Large intestine (tissue), 12 donors: ENCODE measurements at places on chromosomes 7 and 10. TPM values are rescaled to one million over a fixed set of nuclear protein-coding genes. Genes with fewer than 3 reads are reported as not detected.
A peak's percentile ranks its signal among the peaks of the same experiment; 100 is the strongest.

Gene CRHR2
- polyA plus RNA-seq = 0.31 TPM

DNA sequence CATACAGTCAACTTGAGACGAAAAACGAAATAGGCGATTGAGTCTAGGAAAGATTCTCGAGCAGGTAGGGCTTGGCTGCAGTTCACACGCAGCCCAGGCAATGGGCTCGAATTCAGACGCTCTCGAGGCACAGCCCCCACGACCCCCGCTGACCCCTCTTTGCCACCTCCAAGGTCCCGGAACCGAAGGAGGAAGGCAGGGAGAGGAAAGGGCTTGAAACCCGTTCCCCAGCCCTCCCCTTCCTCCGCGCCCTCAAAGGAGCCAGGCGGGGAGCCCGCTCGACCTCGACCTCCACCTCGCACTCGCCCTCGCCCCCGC lies 441 bp downstream of the CCDC186 start:
- H3K27ac ChIP-seq = peak overlapping the region; percentile 96
- peaks cover 3% of the 10 kb centered on the region for H3K4me1 ChIP-seq
- no peaks in the 10 kb centered on the region for H3K36me3 ChIP-seq
- DNase-seq = peak; percentile 26

GRCh38 chr10:72720814-72721660 lies 29.1 kb downstream of the MCU start:
- H3K4me3 ChIP-seq = no peak overlapping the region
- no peaks in the 10 kb centered on the region for H3K27me3 ChIP-seq
- H3K36me3 ChIP-seq = peaks cover 3% of the 10 kb centered on the region
- peaks cover 6% of the 10 kb centered on the region for H3K4me1 ChIP-seq

DNA sequence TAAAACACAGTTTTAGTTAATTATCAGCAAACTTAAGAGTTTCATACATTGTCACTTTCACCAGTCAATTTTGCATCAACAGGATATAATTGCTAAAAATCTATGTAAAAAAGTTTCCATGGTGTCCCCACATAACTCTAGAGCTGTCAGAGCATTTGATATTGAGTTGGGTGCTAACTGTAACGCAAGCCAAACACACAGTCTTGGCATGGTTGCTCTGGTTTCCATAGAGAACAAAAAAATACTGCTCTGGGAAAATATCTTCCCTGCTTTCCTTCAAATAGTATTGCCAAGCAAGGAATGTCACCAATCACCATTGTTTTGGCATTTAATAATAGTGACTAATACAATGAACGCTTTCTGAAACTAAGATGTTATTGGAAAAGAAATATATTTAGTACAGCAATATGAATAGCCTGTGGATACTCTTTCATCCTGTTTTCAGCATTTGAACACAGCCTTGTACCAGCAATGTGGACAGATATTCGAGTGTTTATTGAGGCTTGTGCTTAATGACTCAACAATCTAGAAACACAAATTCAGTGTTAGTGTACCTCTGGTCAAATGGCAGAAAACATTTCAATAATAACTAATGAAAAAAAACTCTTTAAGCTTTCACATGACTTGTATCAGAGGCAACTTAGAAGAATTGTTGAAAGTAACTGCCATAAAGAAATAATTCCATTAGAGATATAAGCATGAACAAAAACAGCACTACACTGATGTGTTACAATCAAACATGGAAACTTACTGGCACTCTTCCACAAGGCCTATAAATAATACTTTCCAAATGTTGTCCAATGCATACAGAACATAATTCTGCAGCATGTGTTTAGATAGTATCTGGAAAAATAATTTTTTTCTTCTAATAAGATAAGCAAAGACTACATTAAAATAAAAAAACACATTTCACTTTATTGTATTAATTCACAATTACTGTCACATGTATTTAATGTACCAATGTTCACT lies 1469.5 kb upstream of the CELF2 start:
- H3K27ac ChIP-seq = no peak overlapping the region
- H3K4me3 ChIP-seq = no peak overlapping the region
- no peaks in the 10 kb centered on the region for H3K36me3 ChIP-seq
- no peak for DNase-seq
- no peaks in the 10 kb centered on the region for H3K27me3 ChIP-seq

GRCh38 chr10:96548589-96548988 lies 34.9 kb upstream of the TLL2 start:
- DNase-seq = no peak
- no peaks in the 10 kb centered on the region for H3K27me3 ChIP-seq
- no peak overlapping the region for H3K4me3 ChIP-seq
- H3K27ac ChIP-seq = no peak overlapping the region
- peaks cover 49% of the 10 kb centered on the region for H3K36me3 ChIP-seq
- H3K4me1 ChIP-seq = no peaks in the 10 kb centered on the region

DNA sequence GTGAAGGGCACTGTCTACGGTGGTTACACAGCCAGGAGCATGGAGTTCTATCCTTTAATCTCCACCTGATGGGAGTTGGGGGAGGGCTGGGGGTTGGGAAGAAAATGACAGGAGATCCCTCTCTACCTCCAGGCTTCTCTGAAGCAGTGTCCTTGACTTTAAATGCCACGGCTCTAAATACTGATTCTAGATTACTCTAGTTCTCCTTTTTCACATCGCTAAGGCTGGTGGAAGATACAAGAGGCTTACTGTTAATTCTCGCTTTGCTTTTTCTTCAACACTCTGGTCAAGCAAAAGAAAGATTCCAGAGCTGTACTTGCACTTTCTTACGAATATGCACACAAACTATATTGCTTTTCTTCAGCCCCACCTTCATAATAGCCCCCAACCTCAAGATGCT lies 30.5 kb downstream of the ARL3 start:
- no peak overlapping the region for H3K27ac ChIP-seq
- DNase-seq = no peak

DNA sequence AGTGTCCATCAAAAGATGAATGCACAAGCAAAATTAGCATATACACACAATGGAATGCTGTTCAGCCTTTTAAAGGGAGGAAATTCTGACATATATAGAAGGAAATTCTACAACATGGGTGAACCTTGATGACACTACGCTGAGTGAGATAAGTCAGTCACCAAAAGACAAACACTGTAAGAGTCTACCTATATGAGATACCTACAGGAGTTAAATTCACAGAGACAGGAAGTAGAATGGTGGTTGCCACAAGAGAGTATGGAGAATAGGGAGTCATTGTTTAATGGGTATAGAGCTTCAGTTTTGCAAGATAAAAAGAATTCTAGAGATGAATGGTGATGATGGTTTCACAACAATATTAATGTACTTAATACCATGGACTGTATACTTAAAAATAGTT lies 51.8 kb downstream of the HERC4 start:
- H3K4me3 ChIP-seq = no peak overlapping the region
- DNase-seq = no peak
- no peaks in the 10 kb centered on the region for H3K27me3 ChIP-seq
- H3K36me3 ChIP-seq = peaks cover 32% of the 10 kb centered on the region
- H3K4me1 ChIP-seq = no peaks in the 10 kb centered on the region
- no peak overlapping the region for H3K27ac ChIP-seq

- DNase-seq = no peak
- H3K4me1 ChIP-seq = no peaks in the 10 kb centered on the region
- H3K27me3 ChIP-seq = no peaks in the 10 kb centered on the region
- no peak overlapping the region for H3K4me3 ChIP-seq
- no peak overlapping the region for H3K27ac ChIP-seq
Observed at GRCh38 chr7:75039166-75039565, 34.4 kb downstream of the RCC1L start.

GRCh38 chr10:114615600-114616007 lies 42.5 kb downstream of the ABLIM1 start:
- H3K4me3 ChIP-seq = no peak overlapping the region
- no peak for DNase-seq
- H3K27ac ChIP-seq = no peak overlapping the region
- H3K27me3 ChIP-seq = no peaks in the 10 kb centered on the region

DNA sequence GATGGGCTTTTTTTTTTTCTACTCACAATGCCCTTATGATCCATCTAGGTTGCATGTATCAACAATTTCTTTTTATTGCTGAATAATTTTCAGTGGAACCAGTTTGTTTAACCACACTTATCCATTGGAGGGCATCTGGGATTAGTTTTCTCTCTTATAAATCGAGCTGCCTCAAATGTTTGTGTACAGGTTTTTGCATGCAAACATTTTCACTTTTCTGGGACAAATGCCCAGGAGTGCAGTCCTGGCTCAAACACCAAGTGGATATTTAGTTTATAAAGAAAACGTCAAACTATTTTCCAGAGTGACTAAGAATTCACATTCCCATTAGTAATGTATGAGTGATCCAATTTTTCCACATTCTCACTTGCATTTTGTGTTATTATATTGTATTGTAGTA lies 313.4 kb downstream of the CXCL12 start:
- H3K36me3 ChIP-seq = no peaks in the 10 kb centered on the region
- no peaks in the 10 kb centered on the region for H3K4me1 ChIP-seq
- no peak overlapping the region for H3K4me3 ChIP-seq
- H3K27ac ChIP-seq = no peak overlapping the region
- H3K27me3 ChIP-seq = no peaks in the 10 kb centered on the region

- H3K27ac ChIP-seq = no peak overlapping the region
- H3K4me3 ChIP-seq = no peak overlapping the region
- H3K36me3 ChIP-seq = no peaks in the 10 kb centered on the region
- DNase-seq = no peak
Observed at GRCh38 chr7:117064688-117065087, 111.4 kb downstream of the ST7 start.

Gene TDRD1
- polyA plus RNA-seq = 0.22 TPM

DNA sequence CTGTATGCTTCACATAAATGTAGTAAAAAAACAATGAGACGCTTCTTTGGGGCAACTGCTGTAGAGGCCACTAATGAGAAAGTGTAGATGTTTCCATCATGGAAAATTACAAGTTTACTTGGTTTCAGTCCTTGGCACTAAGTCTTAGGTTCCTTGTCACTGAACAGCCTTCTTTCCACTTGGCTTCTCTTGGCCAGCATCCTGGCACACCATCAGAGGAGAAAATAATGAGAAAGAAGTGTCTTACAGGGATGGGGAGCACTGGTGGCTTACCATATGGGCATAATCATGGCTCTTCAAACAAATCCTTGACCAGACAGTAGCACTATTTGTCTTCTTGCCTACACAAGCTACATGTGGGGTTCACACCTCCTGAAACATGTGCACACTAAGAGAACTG lies 22.5 kb upstream of the SH3PXD2A start:
- H3K4me1 ChIP-seq = no peaks in the 10 kb centered on the region
- H3K27ac ChIP-seq = no peak overlapping the region
- no peak for DNase-seq
- no peaks in the 10 kb centered on the region for H3K27me3 ChIP-seq
- H3K36me3 ChIP-seq = peaks cover 29% of the 10 kb centered on the region

DNA sequence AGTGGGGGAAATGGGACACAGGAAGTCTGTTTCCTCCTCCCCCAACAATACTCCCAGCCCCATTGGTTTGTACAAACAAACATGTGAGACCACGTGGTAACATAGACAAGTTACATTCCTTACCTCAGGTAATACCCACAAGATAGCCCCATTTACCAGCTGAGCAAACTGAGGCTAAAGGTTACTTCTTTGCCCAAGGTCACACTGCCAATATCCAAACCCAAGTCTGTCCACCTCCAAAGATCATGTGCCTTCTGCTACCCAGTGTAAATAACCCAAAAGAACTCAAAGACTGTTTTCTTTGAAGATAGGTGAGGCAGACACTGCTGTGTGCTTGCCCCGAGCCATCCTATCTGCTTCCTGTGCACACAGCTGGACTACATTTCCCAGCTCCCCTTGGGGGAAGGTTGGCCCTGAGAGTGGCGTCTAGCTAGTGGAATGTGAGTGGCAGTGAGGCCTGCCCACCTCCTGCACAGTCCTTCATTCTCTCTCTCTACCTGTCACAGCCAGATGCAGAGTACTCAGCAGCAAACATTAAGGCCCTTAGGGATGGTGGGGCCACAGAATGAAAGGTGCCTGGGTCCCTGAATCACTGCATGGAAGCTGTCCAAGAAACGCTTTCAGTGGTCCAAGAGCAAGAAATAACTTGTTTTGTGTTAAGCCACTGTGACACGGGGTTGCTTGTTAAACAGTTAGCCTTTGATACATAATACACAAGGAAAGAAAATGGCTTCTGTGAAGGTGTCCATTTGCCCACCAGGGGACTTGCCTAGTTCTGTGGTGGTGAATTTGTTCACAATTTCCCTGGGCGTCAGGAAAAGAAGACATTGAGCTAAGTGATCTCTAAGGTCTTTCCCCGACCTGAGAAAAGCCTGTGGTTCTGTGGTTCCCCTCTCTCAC lies 257.7 kb upstream of the NFE2L3 start:
- no peak overlapping the region for H3K27ac ChIP-seq
- no peaks in the 10 kb centered on the region for H3K27me3 ChIP-seq
- no peaks in the 10 kb centered on the region for H3K4me1 ChIP-seq
- no peak overlapping the region for H3K4me3 ChIP-seq
- no peaks in the 10 kb centered on the region for H3K36me3 ChIP-seq
- DNase-seq = peak; percentile 37

GRCh38 chr10:5448333-5449001 lies 36.1 kb downstream of the NET1 start:
- H3K4me3 ChIP-seq = peak overlapping the region; percentile 89
- peaks cover 21% of the 10 kb centered on the region for H3K4me1 ChIP-seq
- H3K27me3 ChIP-seq = no peaks in the 10 kb centered on the region

GRCh38 chr10:17655009-17655408 lies 11.1 kb downstream of the STAM start:
- peaks cover 3% of the 10 kb centered on the region for H3K36me3 ChIP-seq
- no peaks in the 10 kb centered on the region for H3K27me3 ChIP-seq
- no peak for DNase-seq
- no peaks in the 10 kb centered on the region for H3K4me1 ChIP-seq
- H3K4me3 ChIP-seq = no peak overlapping the region
- no peak overlapping the region for H3K27ac ChIP-seq
